ENCODE measurements at places on chromosomes 3 and 15. TPM values are rescaled to one million over a fixed set of nuclear protein-coding genes. Genes with fewer than 3 reads are reported as not detected.

Gene SLC24A5
- polyA plus RNA-seq: 0.64 TPM

Gene CCRL2
- 0.83 TPM for polyA plus RNA-seq

Gene VPS39
- polyA plus RNA-seq: 83.8 TPM

Gene A4GNT
- 1.9 TPM for polyA plus RNA-seq

Gene ARGFX
- polyA plus RNA-seq: not detected

Gene KIF15
- 29.2 TPM for polyA plus RNA-seq

Gene PLAAT1
- 2.6 TPM for polyA plus RNA-seq

Gene SCG5
- polyA plus RNA-seq: 10.7 TPM

Gene ATP10A
- polyA plus RNA-seq: 3.1 TPM

Gene ZCWPW2
- polyA plus RNA-seq: 1.8 TPM

Gene ABHD6
- 11.7 TPM for polyA plus RNA-seq

Gene GASK1A
- polyA plus RNA-seq: 5.4 TPM

Gene GOLGA8J
- polyA plus RNA-seq: 0.63 TPM

Gene ZNF619
- polyA plus RNA-seq: 8.5 TPM

Gene SNTN
- not detected for polyA plus RNA-seq

Gene GOLGA8Q
- polyA plus RNA-seq: 6.9 TPM

Gene SCN5A
- 1.1 TPM for polyA plus RNA-seq

Gene CTXN2
- not detected for polyA plus RNA-seq

Gene UBAP1L
- polyA plus RNA-seq: 4.3 TPM

Gene GALNT15
- polyA plus RNA-seq: 3.1 TPM

Gene GCHFR
- polyA plus RNA-seq: 59.4 TPM

Gene C3orf80
- polyA plus RNA-seq: 0.35 TPM

Gene MST1R
- polyA plus RNA-seq: 1.4 TPM

Gene LDHAL6B
- 0.10 TPM for polyA plus RNA-seq

Gene NFKBIZ
- polyA plus RNA-seq: 11.3 TPM

Gene CAND2
- polyA plus RNA-seq: 11.3 TPM

Gene LRRFIP2
- polyA plus RNA-seq: 39.8 TPM

Gene DUOXA2
- polyA plus RNA-seq: not detected

Gene DPPA2
- polyA plus RNA-seq: 0.95 TPM

Gene ZNF620
- polyA plus RNA-seq: 11.9 TPM

Gene FOXL2
- not detected for polyA plus RNA-seq

Gene SOX2
- polyA plus RNA-seq: 0.63 TPM

Gene CNTN3
- polyA plus RNA-seq: 5.4 TPM

Gene CLRN1
- polyA plus RNA-seq: not detected

Gene ADIPOQ
- polyA plus RNA-seq: 0.04 TPM

Gene SLC33A1
- 37.3 TPM for polyA plus RNA-seq

Gene TGM5
- polyA plus RNA-seq: not detected

Gene ARL14
- not detected for polyA plus RNA-seq

Gene SERPINI2
- polyA plus RNA-seq: 1.5 TPM

Gene CHRM5
- polyA plus RNA-seq: 0.19 TPM
